ENCODE measurements at places on chromosomes 5 and 9.

DNA sequence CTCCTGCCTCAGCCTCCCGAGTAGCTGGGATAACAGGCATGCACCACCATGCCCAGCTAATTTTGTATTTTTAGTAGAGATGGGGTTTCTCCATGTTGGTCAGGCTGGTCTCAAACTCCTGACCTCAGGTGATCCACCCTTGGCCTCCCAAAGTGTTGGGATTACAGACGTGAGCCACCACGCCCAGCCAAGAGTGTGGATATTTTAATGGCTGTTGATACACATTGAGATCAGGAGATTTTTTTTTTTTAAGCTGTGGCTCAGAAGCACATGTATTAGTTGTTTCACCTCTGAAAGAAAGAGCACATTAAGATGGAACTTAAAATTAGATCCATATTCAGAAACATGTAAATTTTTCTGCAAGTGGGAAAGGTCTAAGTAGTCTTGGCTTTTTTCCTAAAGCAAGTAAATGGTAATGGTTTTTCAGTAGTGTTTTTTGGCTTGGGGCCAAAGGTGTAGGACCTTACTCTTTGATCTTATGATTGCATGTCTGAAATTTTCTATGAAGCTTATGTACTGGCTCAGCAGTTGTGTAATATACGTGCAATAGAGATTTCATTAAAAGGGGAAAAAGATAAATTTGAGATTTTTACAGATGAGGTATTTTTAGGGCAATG is 9.9 kb downstream of the RBM27 start:
- DNase-seq = no peak

DNA sequence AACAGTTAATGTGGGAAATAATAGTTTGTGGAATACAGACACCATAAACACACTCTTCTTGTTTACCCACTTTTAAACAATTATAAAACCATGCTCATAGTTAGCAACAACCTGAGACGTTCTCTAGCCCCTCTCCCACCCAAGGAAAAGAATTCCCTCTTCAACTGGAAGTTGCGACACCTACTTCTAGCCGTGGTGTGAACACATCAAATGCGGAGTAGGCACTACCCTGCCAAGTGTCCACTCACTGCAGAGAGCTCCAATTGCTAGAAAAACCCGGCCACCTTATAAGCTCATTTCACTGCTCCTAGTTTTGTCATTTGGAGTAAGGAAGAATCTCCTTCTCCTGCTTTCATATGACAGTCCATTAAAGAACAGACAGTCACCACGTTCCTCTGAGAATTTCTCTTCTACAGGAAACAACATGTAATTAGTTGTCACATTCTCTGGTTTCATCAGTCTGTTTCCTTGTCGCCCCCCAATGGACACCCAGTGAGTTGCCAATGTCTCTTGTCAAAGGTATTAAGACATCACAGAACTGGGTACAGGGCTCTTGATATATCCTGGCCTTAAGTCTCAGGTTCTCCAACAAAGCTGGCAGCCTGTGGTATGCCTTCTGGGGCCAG is 47.3 kb downstream of the PRLR start:
- no peak for DNase-seq

DNA sequence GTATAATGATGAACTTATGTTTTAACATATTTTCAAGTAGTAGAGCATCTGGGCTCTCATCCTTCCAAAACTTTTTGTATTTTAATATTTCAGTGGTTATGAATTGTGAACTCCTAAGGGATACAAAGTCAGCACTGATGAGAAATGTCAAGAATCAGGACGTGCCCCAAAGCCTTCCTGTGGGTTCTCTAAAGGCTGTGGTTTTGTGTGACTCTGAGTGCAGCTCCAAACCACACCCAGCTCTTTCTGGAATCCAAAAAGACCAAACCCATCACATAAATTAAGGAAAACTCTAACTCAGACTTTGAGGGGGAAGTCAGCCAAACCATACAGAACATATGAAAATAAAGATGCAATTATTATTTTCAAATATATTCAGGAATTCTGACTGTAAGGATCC is 40.8 kb upstream of the SMU1 start:
- DNase-seq = no peak

DNA sequence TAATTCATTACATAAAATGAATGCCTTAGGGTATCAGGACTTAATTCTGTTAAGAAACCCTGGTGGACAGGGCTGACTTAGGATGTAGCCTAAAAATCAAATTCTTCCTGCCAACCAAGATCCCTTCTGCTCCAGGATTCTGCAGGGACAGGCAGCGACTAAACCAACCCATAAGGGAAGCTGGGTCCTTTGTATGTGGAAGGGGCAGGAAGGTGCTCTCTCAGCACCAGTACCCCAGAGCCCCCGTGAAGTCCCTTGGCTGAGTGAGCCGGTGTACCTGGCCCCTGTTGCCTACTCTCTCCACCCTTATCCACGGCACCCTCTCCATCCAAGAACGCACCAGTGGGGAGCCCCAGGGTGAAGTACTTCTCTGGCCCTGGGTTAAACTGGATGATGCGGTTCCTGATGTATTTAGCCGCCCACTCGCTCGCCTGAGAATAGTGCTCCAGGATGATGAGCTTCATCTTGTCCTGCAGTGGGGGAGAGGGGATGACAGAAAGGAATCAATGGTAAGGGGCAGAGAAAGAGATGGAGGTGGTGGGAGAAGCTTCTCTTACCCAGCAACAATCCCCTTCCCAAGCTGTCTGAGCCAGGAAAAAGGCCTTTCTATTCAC is 1.1 kb downstream of the GNPDA1 start:
- no peak for DNase-seq

- no peak for DNase-seq
These were observed 168.2 kb downstream of the DAB2IP start for GRCh38 chr9:121819428-121820231.

DNA sequence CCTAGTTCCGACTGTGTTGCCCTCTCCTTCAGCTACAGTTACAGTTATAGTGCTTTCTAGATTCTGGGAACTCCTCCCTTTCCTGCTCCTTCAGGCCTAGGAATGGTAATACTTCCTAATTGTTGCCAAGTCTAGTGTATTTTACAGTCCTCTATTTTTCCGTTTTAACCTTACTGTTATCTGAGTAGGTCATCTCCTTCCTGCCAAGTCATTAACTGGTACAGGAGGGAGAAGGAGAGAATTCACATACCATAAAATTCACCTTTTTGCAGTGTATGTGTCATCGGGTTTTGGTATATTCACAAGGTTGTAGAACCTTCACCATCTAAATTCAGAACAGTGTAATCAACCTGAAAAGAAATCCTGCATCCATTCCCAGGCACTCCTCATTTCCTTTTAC is 335.4 kb upstream of the MEF2C start:
- no peak for DNase-seq

GRCh38 chr5:37807621-37808301 is 32.1 kb downstream of the GDNF start:
- no peak for DNase-seq

DNA sequence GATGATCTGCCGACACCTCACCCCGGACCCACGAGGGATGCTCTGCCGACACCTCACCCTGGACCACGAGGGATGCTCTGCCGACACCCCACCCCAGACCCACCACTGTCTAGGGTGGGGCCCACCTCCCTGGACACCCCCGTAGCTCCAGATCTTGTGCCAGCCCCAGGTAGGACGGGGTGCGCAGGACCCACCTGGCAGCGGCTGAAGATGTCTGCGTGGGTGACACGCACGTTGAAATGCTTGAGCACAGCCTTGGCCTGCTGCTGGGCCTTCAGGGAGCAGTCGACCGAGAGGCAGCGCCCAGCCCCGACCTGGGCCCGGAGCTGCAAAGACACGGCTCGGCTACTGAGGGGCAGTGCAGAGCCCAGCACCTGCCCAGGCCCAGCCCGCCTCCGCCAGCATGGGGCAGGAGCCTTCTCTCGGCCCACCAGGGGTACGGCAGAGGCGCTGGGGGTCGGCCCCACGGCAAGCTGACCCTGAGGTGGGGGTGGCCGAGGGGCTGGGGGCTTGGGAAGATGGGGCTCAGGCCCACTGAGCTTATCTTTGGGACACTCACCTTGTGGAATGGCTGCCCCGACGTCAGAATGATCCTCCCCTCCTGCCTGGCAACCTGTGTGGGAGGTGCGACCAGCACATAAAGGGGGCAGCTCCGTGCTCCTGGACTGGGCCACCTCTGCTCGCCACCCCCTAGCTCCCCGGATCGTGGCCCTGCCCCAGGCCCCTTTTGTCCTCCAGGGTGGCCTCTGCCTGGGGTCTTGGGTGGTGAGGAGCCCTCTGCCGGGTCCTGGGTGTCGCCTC is 21.7 kb upstream of the NRARP start:
- no peak for DNase-seq

DNA sequence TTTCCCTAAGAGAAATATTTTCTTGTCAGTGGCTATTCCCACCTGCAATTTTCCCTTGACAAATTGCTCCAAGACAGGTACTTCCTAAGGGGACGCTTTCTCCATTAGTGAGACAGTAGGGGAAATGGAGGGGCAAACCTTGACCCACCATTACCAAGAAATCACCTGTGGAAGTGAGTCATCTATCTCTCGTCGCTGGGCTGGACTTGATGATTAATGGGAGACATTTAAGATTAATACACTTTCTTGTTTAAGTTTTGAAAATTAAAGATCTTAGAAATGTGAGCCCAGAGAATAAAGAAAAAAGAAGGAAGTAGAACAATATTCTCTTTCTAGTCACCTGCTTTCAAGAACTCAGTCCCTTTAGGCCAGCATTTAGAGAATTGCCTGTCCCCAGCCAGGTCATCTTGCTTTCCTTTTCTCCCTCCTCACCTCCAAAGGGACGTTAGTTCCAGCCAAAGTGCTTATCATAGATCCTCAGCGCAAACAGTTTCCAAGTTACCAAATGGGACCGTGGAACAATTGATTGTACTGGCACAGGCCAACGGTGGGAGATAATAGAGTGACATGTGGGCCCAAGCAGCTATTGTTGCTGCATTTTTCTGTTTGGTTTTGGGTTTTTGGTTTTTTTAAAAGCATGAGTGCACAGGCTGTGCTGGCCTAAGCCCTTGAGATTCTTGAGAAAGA is 284.4 kb downstream of the ENC1 start:
- no peak for DNase-seq

DNA sequence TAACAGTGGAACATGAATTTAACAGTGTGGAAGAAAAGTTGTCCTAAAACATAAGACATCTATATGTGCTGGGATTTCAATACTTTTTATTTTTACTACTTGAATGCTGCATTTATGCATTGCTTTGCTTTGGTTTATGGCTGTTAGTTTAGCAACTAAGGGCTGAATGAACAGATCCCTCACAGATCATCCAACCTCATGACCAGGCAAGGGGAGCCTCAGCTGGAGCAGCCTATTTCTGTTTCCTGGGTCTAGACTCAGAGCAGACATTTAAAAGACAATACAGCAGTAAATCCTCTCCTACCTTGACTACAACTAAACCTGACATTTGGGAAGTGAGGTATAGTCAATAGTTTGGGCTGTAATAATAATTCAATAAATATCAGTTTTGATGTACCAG is 163.3 kb downstream of the AUH start:
- DNase-seq = no peak

DNA sequence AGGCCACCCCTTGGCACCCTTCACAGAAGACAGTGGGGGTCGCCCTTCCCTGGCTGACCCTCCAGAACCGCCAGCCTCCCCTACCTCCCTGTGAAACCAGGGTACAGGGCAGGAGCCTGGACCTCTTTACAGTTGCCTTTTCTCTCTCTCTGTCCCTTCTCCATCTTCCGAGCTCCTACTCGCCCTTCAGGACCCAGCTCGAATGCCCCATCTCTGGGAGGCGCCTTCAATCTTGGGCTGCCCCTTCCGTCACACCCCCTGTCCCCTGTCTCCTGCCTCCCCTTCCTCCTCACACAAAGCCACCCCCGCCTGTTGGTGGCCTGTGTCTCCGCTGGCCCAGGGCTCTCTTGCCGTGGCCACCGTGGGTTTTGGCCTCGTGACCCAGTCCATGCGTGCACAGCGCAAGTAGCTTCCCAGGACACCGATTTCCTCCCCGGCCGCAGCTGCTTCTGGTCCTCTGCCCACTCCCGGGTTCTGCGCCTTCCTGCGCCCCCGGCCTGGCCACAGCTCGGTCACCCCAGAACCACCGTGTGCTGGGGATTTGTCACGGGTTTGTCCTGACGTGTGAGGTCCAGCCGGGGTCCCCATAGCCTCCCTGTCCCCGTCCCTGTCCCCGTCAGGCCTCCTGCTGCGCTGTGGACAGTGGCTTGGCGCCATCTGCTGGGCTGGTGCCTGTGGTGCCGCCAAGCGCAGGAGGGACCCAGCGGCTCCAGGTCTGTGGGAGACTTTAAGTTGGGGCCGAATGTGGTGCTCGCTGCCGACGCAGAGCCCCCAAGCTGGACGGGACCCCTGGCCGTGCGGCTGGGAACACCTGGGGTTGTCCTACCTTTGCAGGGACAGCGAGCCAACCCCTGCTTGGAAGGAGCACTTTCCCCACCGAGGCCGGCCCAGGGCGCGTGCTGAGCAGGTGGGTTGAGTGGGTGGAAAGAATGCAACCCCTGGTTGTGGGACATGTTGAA is 4.0 kb upstream of the TMEM250 start:
- peak; percentile 42 for DNase-seq

GRCh38 chr5:1129711-1130055 is 17.8 kb upstream of the SLC12A7 start:
- no peak for DNase-seq

DNA sequence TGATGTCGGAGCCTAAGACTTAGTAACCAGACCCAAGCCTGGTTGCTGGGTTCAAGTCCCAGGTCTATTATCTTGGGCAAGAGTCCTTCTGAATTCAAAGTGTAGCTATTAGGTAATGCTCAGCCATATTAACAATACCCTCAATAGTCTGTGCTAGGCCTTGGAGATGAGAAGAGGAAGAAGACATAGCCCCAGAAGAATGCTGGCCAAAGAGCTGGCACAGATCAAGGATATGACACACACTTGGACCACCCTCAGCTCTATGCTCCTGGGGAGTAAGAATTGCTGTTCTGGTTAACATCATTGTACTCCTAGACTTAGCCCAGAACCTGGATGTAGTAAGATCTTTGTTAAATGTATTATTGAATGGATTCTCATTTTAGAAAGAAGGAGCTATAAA is 426.7 kb downstream of the CDK5RAP2 start:
- no peak for DNase-seq

GRCh38 chr5:93904917-93905316 is 163.5 kb upstream of the POU5F2 start:
- no peak for DNase-seq

- DNase-seq = no peak
These were observed 17.1 kb upstream of the MATR3 start for GRCh38 chr5:139276426-139276825.

GRCh38 chr9:110440172-110440571 is 102.5 kb upstream of the TXNDC8 start:
- DNase-seq = no peak

GRCh38 chr5:101390151-101390908 is 487.2 kb upstream of the ST8SIA4 start:
- no peak for DNase-seq
